ENCODE measurements at places on chromosomes 1 and 21.

DNA sequence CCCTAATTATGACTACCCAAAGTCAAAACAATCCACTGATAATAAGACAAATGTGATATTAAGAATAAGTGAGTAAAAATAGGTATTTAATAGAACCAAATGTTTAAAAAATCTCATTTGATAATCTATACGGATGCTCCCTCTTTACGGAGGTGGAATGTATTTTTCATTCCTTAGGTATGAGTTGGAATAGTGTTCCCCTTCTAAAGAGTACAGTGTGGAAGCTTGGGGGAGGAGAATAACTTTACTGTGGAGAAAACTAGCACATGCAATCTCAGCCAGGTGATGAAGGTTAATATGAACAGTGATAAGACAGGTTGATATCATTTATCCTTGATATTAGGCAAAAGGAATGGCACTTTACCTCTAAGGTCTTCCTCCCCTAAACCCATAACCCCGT, 74.6 kb downstream of the GPR88 start:
- no peak for DNase-seq

GRCh38 chr1:195150768-195151167, 1457.5 kb downstream of the KCNT2 start:
- DNase-seq: no peak

DNA sequence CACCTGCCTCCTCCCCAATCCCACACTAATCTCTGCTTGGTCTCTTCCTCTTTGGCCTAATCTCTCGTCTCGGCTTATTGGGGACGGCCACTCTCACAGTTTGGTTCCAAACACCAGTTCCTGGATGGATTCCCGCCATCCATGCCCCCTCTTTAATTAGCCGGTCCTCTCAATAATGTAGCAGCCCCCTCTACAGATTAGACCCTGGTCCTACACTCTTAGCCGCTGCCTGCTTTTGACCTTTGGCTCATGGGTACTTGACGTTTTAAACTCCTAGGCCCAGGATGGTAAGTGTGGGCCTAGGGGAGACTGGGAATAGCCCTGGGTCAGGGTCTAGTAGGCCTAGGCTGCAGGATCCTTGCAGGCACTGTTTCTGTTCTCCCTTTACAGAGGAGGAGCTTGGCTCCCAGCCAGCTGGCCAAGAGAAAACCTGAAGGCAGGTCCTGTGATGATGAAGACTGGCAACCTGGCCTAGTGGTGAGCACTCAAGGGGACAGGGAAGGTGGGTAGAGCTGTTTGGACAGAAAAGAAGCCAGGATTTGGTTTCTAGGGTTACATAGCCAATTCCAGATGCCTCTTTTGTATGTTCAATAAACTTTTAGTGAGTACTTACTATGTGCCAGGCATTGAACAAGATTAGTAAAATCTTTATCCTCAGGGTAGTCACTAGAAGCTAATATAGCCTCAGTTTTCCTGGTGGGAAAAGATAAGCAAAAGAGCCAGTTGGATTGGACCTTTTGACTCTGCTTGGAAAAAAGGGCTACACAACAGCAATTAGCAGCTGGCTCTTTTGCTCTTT, 758 bp downstream of the RAD54L start:
- DNase-seq: no peak

- no peak for DNase-seq
These were observed 73.1 kb upstream of the TSHB start for GRCh38 chr1:114956570-114956969.

DNA sequence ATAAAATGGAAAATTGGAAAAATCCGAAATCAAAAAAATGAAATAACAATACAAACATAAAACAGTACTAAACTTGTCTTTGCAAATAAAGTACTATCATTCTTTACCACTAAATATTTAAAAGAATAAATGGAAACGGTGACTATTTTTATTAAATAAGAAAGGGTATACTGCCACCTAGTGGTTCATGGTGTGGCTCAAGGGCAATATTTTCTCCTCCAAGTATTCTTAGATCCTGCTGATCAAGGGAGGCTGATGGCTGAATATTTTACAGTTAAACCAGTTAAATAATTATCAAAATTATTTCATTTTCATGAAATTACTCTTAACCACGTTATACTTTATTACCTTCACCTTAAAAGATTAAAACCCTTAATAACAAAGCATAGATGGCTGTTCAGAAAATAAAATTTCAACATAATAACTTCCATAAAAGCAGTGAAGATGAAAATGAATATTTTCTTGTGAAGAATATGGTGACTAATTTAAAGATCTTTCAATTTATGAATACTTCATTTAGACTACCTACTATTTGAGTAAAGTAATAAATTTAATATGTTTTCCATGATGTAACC, 1793.9 kb downstream of the NCAM2 start:
- no peak for DNase-seq

- DNase-seq: no peak
These were observed 92.5 kb downstream of the DHRS3 start for GRCh38 chr1:12525311-12526181.

GRCh38 chr21:41361053-41361785, 608 bp upstream of the MX2 start:
- DNase-seq: no peak

DNA sequence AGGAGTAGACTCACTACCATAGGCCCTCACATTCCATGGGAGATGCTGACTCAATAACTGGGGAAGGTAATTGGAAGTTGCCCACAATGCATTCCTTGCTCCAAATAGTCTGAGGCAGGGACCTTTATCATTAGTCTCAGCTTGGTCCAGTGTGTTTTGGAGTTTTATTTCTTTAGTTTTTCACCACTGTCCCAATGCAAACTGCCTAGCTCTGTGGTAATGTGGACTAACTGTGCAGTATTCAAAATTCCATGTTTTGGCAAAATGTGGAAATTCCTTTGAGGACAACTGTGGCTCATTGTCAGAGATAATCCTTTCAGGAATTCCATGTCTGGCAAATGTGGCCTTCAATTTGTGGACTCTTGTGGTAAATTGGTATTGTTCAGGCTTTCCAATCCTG, 78.1 kb upstream of the PAPPA2 start:
- DNase-seq: no peak

DNA sequence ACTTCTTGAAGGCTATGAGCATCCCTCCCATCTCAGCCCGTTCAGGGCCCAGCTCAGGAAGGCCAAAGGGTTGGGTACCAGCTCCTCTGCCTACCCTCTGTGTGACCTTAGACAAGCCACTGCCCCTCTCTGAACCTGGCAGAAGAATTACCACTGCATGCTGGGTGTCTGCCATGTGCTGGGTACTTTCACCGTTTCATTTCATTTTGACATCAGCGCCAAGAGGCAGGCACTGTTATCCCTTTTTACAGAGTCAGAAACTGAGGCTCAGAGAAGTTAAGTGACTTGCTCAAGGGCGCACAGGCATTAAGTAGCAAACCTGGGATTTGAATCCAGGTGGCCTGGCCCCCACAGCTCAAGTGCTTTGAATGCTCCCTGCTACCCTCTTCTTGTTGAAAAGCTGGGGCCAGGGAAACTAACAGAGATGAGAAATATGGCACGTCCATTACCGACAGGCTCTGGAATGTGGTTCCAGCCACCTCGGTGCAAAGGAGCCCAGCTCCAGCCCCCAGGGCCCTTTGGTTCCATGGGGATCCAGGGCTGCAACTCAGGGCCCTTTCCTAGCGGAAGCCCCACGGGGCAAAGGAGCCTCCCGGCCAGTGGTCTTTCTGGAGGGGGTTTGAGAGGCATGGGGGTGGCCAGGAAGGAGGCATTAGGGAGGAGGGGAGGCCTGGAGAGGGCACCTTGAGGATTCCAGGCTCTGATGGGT, 6.5 kb downstream of the TMEM82 start:
- no peak for DNase-seq

- peak; percentile 44 for DNase-seq
These were observed 47.1 kb downstream of the ATP2B4 start for GRCh38 chr1:203673550-203674411.

Data from activated naive CD4-positive, alpha-beta T cell (primary cell).